Anterior cingulate cortex (tissue), 58 donors: ENCODE measurements at places on chromosomes 12 and 14.

DNA sequence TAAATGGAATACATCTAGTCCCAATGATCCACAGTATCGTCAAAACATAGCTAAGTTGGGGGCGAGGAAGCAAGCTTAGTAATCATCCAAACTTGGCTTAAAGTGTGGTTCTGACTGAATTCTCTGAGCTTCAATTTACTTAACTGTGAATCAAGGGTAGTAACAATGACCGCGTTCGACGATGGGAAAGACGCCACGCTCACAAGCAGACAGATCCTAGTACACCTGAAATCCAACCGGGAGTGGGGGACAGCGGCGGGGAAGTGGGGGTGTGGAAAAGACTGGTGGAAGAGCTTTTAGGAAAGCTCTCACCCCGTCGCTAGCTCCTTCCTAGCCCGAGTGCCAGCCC is 433 bp downstream of the COX16 start:
- DNase-seq = no peak

DNA sequence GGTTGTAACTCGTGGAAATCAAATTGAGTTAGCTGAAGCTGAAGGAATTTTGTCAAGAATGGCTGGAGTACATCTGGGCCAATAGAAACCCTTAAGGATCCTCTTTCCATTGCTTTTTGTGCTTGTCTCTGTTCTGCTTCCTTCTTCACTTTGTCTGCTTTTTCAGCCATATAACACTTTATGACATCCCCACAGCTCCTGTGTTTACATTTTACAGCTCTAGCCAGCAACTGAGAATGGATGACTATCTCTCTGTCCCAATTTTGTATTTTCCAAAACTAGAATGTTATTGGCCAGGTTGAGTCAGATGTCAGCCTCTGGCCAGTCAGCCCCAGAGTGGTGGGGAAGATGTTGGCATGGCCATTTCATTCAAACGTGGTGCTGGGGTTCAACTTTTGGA is 57.6 kb downstream of the PELI2 start:
- no peak for DNase-seq

GRCh38 chr12:122306407-122306806 is 40.1 kb upstream of the VPS33A start:
- DNase-seq = no peak

GRCh38 chr14:95961481-95961880 is 77.7 kb upstream of the C14orf132 start:
- no peak for DNase-seq

GRCh38 chr14:34018564-34019244 is 67.8 kb upstream of the EGLN3 start:
- no peak for DNase-seq

DNA sequence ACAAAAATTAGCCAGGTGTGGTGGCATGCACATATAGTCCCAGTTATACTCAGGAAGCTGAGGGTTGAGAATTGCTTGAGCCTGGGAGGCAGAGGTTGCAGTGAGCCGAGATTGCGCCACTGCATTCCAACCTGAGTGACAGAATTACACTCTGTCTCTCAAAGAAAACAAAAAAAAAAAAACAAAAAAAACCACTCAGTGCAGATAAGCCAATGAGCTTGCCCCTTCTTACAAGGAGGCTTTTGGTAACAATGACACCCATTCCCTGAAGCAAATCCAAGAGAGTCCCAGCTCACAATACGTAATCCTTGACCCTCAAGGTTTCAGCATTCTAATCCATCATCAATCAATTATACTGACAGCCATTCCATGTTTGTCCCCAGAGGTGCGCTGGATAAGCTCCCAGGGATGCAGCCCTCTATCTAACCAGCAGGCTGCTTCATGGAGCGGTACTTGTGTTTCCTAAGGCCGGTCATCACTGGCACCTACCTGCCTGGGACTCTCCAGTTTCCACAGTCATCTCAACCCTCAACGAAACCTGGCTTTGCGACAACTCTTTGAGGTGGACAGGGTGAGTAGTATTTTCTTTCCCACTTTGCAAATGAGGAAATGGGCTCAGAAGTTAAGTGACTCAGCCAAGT is 12.4 kb downstream of the GCN1 start:
- DNase-seq = no peak

DNA sequence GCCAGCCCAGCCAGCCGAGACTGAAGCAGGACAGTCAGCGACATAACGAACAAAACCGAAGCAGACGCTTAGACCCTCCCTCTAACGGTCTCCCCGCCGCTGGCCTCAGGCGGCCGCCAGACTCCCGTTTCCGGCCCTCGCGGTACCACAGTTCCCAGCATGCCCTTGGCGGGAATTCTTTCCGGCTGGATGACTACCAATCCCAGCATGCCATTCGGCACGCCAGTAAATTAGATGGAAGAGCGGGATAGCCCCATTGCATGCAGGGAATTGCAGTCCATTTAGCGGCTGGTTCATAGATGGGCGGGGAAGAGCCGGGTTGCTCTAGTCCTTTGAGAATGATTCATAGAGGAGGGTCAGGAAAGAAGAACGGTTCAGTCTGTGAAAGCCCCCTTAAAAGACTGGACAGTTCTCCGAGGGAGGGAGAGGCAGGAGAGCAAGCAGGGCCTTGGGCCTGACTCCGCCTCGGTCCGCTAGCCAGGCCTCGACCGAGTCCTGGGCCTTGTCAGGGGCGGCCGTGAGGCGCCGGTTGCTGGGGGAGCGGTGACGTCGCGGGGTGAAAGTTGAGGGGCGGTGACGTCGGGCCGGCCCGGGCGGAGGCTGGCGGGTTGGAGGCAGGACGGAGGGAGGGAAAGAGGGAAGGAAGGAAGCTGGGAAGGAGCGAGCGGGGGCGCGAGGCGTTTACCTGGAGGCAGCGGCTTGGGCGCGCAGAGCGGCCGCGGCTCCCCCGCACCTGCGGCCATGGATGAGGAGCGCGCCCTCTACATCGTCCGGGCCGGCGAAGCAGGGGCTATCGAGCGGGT is at the start of gene RIC8B:
TSS of gene RIC8B (plus strand) at position 678 of the 803 bp plus-strand sequence. CDS start at position 742, 64 bp downstream.
- DNase-seq = peak; percentile 99

- DNase-seq = no peak
Measured at GRCh38 chr14:75969891-75970290, 11.9 kb downstream of the TGFB3 start.

GRCh38 chr12:101173197-101173749 is 36.8 kb downstream of the SLC5A8 start:
- no peak for DNase-seq

DNA sequence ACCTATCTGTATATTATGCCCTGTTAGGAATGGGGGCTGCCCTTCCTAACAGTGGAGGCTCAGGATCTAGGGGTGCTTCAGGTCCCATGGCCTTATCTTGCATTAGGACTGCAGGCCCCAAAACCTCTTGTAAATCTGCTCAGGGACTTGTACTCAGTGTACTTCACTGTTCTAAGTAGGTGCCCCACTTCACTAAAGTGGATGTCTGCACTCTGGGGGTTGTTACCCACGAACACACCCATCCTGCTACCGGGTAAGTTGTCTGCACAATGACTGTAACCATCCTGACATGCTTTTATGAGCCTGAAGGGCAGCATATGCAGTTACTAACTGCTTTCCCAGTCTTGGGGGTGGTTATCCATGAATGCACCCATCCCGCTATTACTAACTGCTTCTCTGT is 163.0 kb downstream of the PTCSC3 start:
- no peak for DNase-seq

DNA sequence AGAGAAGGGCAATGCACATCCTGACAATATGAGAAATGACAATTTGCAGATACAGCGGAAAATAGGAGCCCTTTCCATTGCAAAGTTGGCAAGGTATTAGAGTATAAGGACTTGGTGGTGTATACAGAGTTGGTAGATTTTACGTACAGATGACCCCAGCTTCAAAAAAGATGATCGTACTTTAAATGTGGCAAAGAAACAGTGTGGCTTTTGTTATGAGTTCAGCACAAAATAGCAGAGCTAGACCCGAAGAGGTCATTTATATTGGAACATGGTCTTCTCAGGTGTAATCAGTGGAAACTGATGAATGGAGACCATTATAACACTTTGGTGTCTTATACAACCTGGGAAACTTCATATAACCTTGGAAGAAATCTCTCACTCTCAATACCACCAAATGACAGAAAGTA is 2.3 kb downstream of the CLEC2B start:
- no peak for DNase-seq

DNA sequence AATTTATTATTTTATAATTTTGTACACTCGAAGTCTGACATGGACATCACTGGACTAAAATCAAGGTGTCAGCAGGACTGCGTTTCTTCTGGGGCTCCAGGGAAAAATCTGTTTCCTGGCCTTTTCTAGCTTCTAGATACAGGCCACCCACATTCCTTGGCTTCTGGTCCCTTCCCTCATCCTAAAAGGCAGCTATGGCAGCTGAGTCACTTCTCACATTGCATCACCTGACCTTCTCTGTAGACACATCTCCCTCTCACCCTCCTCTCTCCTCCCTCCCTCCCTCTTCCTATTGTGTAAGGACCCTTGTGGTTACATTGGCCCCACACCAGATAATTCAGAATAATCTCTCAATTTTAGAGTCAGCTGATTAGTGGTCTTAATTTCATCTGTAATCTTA is 92.4 kb downstream of the RPS6KA5 start:
- no peak for DNase-seq

DNA sequence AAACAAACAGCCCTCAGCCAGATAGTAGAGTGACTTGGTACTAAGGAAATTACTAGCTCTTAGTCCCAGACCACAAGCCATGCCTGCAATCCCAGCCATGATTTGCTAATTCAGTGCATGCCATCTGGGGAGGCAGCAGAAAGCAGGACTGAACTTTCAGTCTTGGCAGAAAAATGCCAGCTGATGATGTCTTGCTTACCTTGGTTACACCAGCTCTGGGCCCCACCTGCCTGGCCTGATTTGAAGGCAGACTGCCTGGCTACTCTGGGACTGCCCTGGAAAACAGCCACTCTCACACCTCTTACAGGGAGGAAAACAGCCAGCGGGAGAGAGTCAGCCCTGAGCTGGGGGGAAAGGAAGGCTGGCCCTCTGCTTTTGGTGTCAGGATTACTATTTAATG is 4.6 kb upstream of the UNC119B start:
- no peak for DNase-seq

DNA sequence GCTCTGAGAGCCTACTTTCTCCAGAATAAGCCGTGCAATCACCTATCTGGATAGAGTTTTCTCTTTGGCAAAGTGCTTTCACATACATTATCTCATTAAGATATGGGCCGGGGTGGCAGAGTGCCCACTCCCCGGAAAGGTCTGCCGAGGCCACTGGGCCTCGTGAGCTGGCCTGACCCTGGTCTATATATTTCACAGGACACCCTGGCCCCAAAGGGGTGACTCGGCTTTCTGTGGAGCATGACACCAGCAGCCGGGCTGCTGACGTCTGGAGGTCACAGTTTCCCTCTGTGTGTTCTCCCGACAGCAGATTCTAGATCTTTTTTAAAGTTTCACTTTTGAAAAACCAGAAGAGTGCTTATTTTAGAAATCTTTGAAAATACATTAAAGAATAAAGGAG is 27.9 kb upstream of the ATP2A2 start:
- no peak for DNase-seq

GRCh38 chr12:83172866-83173649 is 486.4 kb downstream of the TMTC2 start:
- DNase-seq = no peak

DNA sequence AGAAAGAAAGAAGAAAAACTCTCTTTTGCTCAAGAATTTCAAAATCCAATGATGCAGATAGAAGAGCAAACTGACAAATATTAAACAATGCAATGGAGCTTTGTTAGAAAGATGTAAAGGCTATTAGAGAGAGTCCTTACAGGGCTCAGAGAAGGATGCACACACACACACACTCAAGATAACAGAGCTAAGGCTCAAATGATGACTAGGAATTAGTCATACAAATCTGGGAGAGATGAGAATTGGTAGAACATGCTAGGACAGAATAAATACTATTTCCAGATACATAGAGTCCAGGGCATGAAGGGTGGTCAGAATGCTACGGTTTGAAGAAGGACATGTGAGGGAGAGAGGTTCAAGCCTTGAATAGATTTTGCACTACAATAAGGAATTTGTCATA is 650.1 kb upstream of the MDGA2 start:
- no peak for DNase-seq

DNA sequence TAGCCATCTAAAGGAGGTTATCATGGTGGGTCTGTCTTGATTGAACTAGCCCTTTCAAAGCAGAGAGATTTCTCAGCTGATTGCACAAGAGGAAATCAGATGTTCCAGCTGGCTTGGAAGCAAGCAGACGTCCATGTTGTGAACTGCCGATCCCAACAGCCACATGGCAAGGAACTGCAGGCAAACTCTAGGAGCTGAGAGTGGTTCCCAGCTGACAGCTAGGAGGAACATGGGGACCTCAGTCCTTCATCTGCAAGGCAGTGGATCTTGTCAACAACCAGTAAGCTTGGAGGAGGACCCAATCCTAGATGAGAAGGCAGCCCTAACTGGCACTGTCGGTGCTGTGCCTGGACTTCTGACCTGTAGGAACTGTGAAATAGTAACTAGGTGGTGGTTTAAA is 7.7 kb downstream of the ACVR1B start:
- no peak for DNase-seq

GRCh38 chr14:25226214-25226613 is 176.3 kb upstream of the STXBP6 start:
- no peak for DNase-seq

- DNase-seq = no peak
Measured at GRCh38 chr12:84661786-84662185, 250.8 kb downstream of the SLC6A15 start.

DNA sequence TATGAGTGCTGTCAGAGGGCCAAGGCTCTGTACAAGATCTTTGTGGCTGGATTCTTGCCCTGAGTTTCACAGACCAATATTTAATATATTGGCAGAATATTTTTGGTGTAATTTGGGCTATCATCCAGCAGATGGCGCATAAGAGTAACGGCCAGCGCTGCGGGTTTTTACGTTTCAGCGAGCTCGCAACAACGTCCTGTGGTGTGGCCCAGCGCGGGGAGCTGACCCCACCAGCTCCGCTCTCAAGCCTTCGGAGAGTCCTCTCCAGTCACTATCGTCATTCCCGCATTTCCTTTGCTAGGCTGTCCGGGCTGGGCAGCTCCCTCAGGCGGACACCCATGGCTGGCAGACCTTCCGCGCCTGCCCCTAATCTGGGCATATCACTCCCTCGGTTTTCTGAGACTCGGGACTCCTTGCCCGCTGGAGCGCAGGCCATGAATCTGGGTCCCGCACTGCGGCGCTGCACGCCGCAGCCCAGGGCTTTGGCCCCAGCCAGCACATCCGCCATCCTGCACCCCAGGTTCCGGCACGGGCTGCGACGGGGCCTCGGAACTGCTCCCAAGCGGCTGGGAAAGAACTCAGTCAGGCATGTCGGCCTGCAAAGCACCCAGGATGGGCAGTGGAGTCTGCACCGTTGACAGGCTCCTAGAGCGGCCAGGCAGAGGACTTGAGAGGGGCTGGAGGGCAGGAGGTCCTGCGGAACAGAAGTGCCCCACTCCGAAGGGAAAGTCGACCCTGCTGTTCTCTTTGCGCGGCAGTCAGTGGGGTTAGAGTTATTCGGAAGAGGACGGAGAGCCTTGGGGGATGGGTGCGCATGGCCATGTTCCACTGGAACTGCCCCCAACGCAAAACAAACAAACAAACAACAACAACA is 18.4 kb downstream of the OLR1 start:
- peak; percentile 86 for DNase-seq

GRCh38 chr14:103529383-103530365 is 678 bp downstream of the TRMT61A start:
- DNase-seq = no peak

- no peak for DNase-seq
Measured at GRCh38 chr12:126389220-126389841, 1324.1 kb downstream of the AACS start.

- DNase-seq = no peak
Measured at GRCh38 chr14:30874120-30874998, at the start of gene COCH. Gene COCH, plus strand, starts transcription at chr14:30874559. Its CDS starts 380 bp downstream, at chr14:30874939.

GRCh38 chr14:61470261-61470960 is 149.0 kb downstream of the PRKCH start:
- DNase-seq = no peak
